ENCODE measurements at places on chromosomes 1 and 21.

DNA sequence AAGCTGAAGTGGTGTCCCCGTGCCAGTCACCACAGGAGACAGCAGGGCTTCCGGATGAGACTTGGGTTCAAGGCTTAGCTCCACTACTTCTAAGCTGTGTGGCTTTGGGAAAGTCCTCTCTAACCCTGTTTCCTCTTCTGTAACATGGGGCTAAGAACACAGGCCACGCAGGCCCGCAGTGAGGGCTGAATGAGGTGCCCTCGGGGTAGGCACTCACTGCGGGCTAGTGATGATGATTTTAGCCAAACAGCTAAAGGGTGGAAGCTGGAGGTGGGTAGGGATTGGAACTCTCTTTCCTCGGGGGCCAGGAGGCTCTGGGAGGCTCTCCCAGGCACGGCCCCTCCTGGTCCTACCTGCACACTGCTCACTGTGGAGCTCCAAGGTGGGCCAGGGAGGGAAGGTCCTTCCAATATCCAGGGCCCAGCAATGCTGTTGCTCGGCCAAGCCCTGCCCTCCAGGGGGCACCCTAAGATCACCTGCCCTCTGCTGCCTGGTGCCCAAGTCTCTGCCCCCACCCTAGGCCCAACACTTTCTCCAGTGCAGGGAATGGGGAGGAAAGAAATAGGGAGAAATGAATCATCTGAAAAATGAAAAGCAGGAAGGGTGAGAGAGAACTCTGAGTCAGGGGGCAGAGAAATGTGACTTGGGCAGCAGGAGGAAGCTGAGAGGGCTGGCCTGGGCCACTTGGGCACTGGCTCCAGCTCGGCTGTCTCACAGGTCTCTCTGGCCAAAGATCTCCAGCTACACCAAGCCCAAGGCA is 19.2 kb upstream of the EVA1B start:
- peaks cover 75% of the 10 kb centered on the region for H3K36me3 ChIP-seq
- peak; percentile 67 for DNase-seq
- H3K27me3 ChIP-seq = no peaks in the 10 kb centered on the region
- no peak overlapping the region for H3K4me3 ChIP-seq

DNA sequence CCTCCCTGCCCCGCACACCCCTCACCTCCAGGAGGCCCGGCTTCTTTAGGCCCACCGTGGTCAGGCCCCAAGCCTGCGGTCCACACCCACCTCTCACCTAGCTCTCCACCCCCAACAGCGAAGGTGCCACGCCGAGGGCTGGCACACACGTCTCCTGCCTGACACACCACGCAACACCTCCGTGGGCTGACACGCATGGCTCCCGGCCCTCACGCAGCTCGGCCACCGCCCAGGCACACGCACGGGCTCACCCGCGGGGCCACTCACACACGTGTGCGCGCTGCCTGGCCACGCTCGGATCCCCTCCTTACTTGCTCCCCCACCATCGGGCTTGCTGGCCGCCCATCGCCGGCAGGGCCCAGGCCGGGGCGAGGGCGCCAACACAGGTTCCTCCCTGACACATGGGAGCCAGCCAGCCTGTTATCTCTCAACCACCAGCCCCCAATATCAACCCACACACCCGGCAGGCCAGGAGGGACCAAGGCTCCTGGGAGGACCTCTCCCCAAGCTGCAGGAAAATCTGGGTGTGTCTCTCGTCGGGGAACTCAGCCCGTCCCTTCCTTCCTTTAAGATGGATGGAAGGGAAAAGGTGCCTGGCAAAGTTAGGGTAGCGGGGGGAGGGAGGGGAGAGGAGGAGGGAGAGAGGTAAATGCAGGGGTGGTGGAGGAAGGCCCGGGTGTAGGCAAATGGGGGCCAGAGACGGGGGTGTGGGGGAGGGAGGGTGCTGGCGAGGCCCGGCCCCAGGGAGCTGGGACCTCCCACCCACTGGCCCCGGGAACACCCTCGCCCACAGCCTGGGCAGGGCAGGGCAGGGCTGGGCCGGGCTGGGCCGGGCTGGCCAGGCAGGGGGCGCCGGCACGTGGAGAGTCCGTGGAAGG is 546 bp downstream of the ELOVL1 start:
- H3K27me3 ChIP-seq = no peaks in the 10 kb centered on the region
- H3K36me3 ChIP-seq = peaks cover 35% of the 10 kb centered on the region
- H3K4me3 ChIP-seq = peak overlapping the region; percentile 81
- peak; percentile 37 for DNase-seq
- peak overlapping the region; percentile 60 for H3K27ac ChIP-seq

GRCh38 chr1:151106894-151107293 is 36.3 kb downstream of the GABPB2 start:
- H3K36me3 ChIP-seq = peaks cover 3% of the 10 kb centered on the region
- no peaks in the 10 kb centered on the region for H3K4me1 ChIP-seq
- no peak overlapping the region for H3K4me3 ChIP-seq
- no peak overlapping the region for H3K27ac ChIP-seq
- H3K27me3 ChIP-seq = no peaks in the 10 kb centered on the region

DNA sequence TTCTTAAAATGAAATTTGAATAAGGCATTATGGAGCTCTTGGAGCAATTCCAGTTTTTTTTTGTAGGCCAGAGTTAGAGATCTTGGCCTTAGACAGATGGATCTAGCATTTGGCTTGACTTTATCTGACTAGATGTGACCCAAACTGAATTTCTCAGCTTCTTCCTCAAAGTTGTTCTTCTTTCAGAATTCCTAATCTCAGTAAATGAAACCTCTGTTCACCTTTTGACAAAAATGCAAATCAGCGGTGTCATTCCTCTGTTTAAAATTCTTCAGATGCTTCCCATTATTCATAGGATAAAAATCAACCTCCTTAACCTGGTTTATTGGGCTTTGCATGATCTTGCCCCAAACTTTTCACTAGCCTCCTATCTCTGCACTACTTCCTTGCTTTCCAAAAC is 177.6 kb downstream of the RASAL2 start:
- peaks cover 12% of the 10 kb centered on the region for H3K4me1 ChIP-seq
- peak overlapping the region; percentile 15 for H3K27ac ChIP-seq
- no peaks in the 10 kb centered on the region for H3K27me3 ChIP-seq
- DNase-seq = no peak
- H3K36me3 ChIP-seq = no peaks in the 10 kb centered on the region

GRCh38 chr1:110102081-110102480 is 10.2 kb upstream of the UBL4B start:
- H3K27me3 ChIP-seq = peaks cover 33% of the 10 kb centered on the region
- H3K36me3 ChIP-seq = no peaks in the 10 kb centered on the region
- H3K4me1 ChIP-seq = no peaks in the 10 kb centered on the region
- DNase-seq = no peak

DNA sequence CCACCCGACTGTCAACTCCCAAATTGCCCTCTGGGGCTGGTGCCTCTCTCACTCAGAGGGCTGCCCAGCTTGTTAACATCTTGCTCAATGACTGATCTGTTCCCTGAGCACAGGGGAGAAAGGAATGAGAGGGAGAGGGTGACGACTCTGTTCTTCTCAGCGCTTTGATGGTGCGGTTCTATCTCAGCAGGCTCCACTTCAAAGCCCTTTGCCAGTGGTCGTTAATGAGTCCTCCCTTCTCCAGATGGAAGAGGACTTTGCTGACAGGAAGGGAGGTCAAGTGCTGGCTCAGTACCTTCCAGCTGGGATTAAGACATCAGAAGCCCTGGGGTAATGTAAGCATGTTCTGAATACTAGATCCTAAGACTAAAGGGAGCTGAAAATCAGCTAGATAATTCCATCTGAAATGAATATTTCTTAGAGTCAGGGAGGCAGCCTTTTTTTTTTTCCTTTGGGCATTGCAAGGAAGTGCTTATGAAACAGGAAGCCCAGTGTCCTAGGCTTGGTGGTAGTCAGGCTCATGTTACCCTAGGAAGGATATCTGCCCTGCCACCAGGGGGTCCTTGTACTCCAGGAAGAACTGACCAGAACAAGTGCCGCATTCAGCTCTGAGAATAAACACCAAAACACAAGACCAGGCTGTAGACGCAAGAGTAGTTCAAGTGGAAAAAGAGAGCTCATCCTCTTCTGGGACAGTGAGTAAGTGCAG is 4.7 kb downstream of the FMOD start:
- H3K27me3 ChIP-seq = peaks cover 97% of the 10 kb centered on the region
- H3K27ac ChIP-seq = no peak overlapping the region

DNA sequence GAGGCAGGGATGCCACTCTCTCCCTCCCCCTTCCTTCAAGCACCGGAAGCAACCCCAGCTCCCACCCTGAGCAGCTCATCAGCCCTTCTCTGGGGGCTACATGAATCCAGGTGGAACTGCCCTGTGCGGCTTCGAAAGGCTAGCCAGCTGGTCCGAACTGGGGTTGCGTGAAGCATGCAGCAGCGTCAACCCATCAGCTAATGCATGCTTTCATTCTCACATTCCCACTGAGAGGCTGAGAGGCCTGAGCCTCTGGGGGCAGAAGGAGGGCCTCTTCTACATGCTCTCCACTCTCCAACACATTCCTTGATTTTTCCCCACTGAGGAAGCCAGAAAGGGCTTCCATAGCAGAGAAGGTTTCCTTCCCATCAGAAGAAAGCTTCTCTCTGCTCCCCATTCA is 5.6 kb downstream of the RXRG start:
- H3K27me3 ChIP-seq = peaks cover 64% of the 10 kb centered on the region
- no peak for DNase-seq
- H3K4me3 ChIP-seq = no peak overlapping the region

DNA sequence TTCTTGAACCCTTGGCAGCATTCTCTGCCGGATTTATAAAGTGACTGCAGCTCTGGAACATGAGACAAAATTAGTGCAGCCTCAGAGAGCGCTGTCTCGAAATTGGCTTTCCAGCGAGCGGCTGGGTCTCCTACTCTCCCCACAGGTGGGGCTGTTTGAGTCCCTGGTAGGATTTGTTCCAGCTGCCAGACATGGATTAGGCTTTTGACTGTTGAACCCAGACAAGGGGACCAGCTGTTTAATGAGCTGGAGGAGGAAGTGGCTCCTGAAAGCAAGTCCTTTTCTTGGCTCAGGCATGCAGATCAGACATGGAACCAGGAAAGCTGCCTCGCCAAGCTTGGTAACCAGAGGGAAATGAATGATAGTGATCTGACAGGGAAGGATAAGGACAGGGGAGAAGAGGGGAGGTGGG is 69.6 kb downstream of the UBIAD1 start:
- H3K27ac ChIP-seq = no peak overlapping the region
- peaks cover 57% of the 10 kb centered on the region for H3K27me3 ChIP-seq
- H3K4me3 ChIP-seq = no peak overlapping the region
- no peak for DNase-seq
- H3K36me3 ChIP-seq = no peaks in the 10 kb centered on the region

- no peak overlapping the region for H3K27ac ChIP-seq
- DNase-seq = peak; percentile 66
- no peaks in the 10 kb centered on the region for H3K27me3 ChIP-seq
- H3K36me3 ChIP-seq = peaks cover 33% of the 10 kb centered on the region
- peaks cover 1% of the 10 kb centered on the region for H3K4me1 ChIP-seq
Observed at GRCh38 chr1:100988121-100988520, 37.5 kb downstream of the DPH5 start.

DNA sequence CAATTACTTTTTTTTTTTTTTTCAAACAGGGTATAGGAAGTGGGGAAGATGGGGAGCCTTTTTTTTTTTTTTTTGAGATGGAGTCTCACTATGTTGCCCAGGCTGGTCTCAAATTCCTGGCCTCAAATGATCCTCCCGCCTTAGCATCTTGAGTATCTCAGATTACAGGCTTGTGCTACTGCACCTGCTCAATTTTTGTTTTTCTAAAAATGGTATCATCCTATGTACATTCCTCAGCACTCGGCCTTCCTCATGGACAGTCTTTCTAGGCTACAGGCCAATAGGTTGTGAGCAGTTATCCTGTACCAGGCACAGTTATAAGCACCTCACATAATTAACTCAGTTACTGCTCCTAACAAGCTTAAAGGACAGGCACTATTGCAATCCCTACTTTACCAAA is 132.1 kb upstream of the EDN2 start:
- no peak for DNase-seq
- no peak overlapping the region for H3K27ac ChIP-seq
- no peak overlapping the region for H3K4me3 ChIP-seq
- H3K36me3 ChIP-seq = no peaks in the 10 kb centered on the region
- H3K27me3 ChIP-seq = peaks cover 20% of the 10 kb centered on the region

GRCh38 chr1:25473653-25474225 is 43.0 kb downstream of the MACO1 start:
- no peak overlapping the region for H3K4me3 ChIP-seq
- peaks cover 4% of the 10 kb centered on the region for H3K4me1 ChIP-seq
- no peaks in the 10 kb centered on the region for H3K36me3 ChIP-seq
- no peaks in the 10 kb centered on the region for H3K27me3 ChIP-seq

DNA sequence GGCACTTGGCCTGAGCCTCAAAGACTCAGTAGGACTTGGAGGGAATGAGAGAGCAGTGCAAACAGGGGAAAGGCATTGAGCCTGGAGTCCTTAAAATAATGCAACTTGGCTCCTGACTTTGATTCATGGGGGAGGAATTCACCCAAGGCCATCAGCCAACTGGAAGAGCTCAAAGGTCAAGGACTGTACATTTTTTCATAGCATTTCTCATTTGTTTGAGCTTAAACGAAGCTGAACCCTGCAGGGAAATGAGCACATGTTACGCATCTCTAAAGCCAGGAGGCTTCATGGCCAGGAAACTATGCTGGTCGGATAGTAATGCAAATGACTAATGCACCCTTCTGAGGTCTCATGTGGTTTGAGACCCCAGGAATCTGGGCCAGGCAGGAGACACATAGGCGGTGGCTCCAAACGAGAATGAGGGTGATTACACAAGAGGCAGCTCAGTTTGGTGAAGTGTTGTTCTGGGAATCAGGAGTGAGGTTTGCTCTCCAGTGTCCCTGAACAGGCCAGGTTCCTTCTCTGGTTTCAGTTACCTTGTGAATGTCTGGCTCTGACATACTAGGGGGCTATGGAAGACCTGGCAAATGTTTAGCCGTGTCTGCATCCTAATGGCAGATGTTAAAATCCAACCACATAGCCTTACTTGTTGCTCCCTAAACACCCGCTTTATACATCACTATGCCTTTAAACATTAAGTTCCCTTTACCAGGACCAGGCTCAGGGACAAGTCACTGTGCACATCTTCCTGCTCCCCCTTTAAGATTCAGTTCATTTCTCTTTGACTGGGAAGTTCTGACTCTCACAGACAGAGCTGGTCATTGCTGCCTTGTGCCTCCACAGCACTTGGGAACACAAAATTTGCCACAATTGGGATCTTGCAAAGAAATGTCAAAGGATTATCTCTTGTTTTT is 503.9 kb upstream of the USP24 start:
- peaks cover 7% of the 10 kb centered on the region for H3K4me1 ChIP-seq
- no peaks in the 10 kb centered on the region for H3K36me3 ChIP-seq
- DNase-seq = peak; percentile 99
- H3K27me3 ChIP-seq = no peaks in the 10 kb centered on the region

DNA sequence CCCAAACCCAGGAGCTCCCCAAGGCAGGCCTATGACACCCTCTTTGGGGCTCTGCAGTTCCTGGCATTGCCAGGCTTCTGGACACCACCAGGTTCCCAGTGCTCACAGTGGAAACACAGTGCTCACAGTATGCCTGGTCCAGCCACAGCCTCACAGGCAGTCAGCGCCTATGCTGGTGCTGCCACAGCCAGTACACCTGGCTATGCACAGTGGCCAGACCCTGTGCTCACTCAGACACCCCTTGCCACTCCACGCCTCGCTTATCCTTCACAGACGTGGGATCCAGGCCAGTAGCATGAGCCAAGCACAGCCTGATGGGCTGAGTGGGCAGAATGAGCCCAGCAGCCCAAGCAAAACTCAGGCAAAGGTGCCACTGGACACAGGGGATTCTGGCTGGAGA is 579.2 kb upstream of the ADGRL2 start:
- H3K36me3 ChIP-seq = no peaks in the 10 kb centered on the region
- DNase-seq = no peak
- H3K27me3 ChIP-seq = no peaks in the 10 kb centered on the region
- H3K27ac ChIP-seq = no peak overlapping the region
- H3K4me3 ChIP-seq = no peak overlapping the region

All from mesenchymal stem cell (in vitro differentiated cells and primary cell).